MG63 (cell line): ENCODE measurements at places on chromosomes 12 and 14.

GRCh38 chr12:55703288-55703687 lies 4.4 kb downstream of the ITGA7 start:
- no peak for DNase-seq

GRCh38 chr14:75306927-75307699 lies 28.5 kb downstream of the FOS start:
- no peak for DNase-seq

- no peak for DNase-seq
Measured at GRCh38 chr14:69667938-69668335, 56.5 kb downstream of the SUSD6 start.

DNA sequence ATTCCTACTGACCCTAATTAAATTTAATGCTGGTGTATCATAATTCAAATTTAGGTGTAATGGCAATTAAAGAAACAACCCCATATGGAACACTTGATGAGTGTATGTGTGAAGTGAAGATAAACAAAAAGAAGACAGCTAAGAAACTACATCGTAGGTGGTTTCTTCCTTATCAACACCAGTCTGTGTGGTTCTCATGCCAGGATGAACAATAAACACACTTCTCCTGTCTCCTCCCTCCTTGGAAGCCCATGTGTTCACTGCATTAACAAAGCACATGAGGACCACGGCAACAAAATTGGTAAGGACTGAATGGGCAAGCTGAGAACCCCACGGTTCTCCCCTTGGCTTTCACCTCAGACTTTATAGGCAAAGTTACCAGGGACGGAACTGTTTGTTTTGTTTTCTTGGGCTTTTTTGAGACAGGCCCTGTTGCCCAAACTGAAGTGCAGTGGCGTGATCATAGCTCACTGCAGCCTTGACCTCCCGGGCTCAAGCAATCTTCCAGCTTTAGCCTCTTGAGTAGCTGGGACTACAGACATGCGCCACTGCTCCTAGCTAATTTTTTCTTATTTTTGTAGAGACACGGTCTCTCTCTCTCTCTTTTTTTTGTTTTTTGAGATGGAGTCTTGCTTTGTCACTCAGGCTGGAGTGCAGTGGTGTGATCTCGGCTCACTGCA lies 71.0 kb downstream of the TRAFD1 start:
- DNase-seq: no peak

DNA sequence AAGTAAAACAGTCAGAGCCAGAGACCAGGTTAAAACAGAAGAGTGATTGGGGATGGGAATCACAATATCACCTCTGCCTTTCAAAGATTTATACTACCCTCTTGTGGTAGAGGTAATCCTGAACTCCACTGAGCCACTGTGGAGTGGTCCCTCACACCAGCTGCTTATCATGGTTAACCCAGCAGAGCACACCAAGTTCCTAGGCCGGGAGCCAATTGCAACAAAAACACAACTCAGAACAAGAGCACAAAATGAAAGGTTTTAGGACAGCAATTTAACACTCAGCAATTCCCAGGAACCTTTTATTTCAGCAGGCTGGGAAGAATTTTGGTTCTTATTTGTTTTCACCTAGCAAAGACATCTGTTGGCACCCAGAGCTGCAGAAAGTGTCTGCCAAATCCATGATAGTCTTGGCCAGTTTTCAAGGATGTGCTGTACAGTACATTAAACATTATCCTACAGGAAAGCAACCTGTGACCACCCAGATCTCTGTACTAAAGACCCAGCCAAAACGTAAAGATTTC lies 220.5 kb upstream of the ATXN7L3B start:
- DNase-seq: peak; percentile 20
